ENCODE measurements at places on chromosomes 4 and X. TPM values are rescaled to one million over a fixed set of nuclear protein-coding genes. Genes with fewer than 3 reads are reported as not detected.

The PRDM5 gene
- 61.1 TPM for total RNA-seq

The MAGEA11 gene
- total RNA-seq = not detected

The SPRY1 gene
- total RNA-seq = 77.8 TPM

The IL3RA gene
- total RNA-seq = 6.3 TPM

The GYPE gene
- total RNA-seq = 2.1 TPM

The SPON2 gene
- 29.2 TPM for total RNA-seq

The MAGEA9B gene
- not detected for total RNA-seq

All from skeletal muscle tissue (tissue), 5 donors.